Stimulated activated CD4-positive, alpha-beta T cell treated with anti-CD3 and anti-CD28 coated beads, Interleukin-2, amount 100 ng/mL, for 4 hours (primary cell): ENCODE measurements at places on chromosomes 1 and 21.

GRCh38 chr1:34460193-34460592, 283.5 kb downstream of the C1orf94 start:
- peak; percentile 6 for DNase-seq

DNA sequence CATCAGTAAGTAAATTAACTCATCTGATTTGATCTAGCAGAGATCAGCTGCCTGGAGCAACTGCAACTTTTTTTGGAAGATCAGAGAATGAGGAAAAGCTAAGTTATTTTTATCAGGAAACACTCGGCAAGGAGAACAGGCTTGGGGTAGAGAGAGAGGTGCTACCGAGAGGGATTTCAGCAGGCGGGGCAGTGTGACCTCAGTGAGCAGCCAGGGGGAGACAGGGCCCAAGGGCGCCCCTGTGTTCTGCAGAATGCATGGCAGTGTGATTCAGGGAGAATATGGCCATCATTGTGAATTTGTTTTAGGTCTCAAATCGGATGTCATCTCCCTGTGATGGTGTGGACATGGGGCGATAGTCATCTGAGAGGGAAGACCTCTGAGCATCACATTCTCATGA, 484.1 kb upstream of the VAMP3 start:
- no peak for DNase-seq

GRCh38 chr1:184085667-184086066, 34.1 kb downstream of the TSEN15 start:
- no peak for DNase-seq

GRCh38 chr1:9589719-9590157, 1.0 kb downstream of the TMEM201 start:
- DNase-seq = no peak

- DNase-seq = no peak
Observed at GRCh38 chr1:22878626-22879025, 94.0 kb downstream of the LACTBL1 start.

- DNase-seq = no peak
Observed at GRCh38 chr1:241424480-241424971, 67.5 kb upstream of the RGS7 start.
